Activated naive CD4-positive, alpha-beta T cell treated with anti-CD3 and anti-CD28 coated beads, Interleukin-2, amount 10 ng/mL, durations not matched to agents 7 days and 5 days (primary cell): ENCODE measurements at places on chromosomes 3 and 15.

- DNase-seq = no peak
Measured at GRCh38 chr15:47041301-47041700, 676.0 kb upstream of the SEMA6D start.

- DNase-seq = no peak
Measured at GRCh38 chr3:155712008-155712407, 32.9 kb downstream of the PLCH1 start.

- DNase-seq = peak; percentile 40
Measured at GRCh38 chr15:99433026-99433756, 132.6 kb upstream of the MEF2A start.

DNA sequence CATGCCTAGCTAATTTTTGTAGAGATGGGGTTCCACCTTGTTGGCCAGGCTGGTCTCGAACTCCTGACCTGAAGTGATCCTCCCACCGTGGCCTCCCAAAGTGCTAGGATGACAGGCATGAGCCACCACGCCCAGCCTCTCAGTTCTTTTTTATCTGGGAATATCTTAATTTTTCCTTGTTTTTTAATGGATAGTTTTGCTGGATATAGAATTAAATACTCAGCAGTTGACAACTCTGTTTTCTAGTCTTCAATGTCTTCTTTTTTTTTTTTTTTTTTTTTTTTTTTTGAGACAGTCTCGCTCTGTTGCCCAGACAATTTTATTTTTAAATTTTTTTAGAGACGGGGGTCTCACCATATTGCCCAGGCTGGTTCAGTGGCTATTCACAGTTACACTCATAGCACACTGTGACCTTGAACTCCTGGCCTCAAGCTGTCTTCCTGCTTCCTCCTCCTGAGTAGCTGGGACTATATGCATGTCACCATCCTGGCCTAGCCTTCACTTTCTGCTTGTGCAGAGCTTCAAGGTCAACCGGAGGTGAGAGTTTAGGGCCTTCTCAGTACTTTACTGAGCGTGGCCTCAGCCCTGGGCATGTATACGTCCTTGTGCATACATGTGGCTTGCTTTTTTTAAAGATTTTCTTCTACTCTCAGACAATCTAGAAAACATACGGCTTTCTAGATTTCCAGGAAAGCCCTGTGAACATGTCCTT, 120.5 kb downstream of the ZNF609 start:
- DNase-seq = no peak

- DNase-seq = no peak
Measured at GRCh38 chr15:40598126-40598525, 4.1 kb downstream of the KNL1 start.
